ENCODE measurements at places on chromosomes 2 and 18. TPM values are rescaled to one million over a fixed set of nuclear protein-coding genes. Genes with fewer than 3 reads are reported as not detected.

CCBE1 gene
- 59.0 TPM for total RNA-seq

- no peak for DNase-seq
- peaks cover 41% of the 10 kb centered on the region for H3K36me3 ChIP-seq
- peaks cover 56% of the 10 kb centered on the region for H3K4me1 ChIP-seq
- peak overlapping the region; percentile 46 for H3K27ac ChIP-seq
- H3K4me3 ChIP-seq: no peak overlapping the region
Observed at GRCh38 chr2:217854684-217855420, 147.9 kb downstream of the TNS1 start.

DNA sequence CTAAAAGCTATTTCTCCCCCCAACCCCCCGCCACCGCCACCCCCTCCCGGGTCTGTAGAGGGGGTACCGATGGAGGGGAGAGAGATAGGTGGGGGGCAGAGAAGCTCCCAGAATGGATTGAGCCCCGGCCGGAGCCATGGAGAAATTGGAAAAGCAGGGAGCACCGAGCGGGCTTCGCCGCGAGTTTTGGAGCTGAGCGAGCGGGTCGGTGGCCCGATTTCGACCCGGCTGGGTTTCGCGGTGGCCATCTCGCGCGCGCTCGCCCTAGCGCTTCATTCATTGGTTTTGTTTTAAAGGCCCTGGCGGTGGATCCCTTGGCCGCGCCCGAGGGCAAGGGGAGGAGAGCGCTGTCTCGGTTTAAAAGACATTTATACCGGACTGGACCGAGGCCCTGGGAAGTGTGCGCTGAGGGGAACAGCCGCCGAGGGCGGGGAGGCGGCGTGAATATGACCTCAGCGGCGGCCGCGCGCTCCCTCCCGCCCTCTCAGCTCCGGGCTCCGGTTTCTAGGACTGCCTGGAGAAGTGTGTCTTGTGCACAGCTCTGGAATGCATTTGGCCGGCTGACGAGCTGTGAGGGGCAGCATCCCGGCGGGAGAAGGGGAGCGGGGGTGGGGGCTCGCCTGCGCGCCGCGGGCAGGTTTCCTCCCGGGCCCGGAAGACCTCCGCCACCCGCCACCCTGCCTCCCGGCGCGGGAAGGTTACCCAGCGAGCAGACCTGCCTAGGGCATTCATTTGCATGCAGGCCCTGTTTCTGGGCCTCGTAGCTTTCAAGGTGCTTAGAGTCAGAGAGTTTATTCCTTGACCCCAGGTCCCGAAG is 1.7 kb upstream of the SMAD7 start:
- DNase-seq: peak; percentile 94
- no peaks in the 10 kb centered on the region for H3K27me3 ChIP-seq
- H3K27ac ChIP-seq: peak overlapping the region; percentile 99
- peaks cover 8% of the 10 kb centered on the region for H3K36me3 ChIP-seq

DNA sequence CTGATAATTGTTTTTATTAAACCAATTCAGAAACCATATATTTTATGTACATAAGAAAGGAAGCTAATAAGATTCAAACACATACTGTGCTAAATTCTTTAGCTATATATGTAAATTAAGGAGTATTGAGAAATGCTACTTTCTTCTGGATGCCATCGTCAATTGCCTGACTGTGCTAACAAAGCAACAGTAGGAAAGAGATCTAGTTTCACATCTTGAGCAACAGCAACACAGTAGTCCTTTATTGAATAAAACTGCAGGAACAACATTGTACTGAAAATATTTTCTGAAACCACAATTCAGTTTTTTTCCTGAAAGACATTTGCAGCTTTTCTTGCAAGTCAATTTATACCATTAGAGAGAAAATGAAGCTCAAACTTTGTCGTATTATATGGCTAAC is 1404.9 kb upstream of the SLC39A10 start:
- H3K27me3 ChIP-seq: no peaks in the 10 kb centered on the region
- no peak overlapping the region for H3K4me3 ChIP-seq
- no peak for DNase-seq
- H3K27ac ChIP-seq: no peak overlapping the region
- H3K36me3 ChIP-seq: no peaks in the 10 kb centered on the region

DNA sequence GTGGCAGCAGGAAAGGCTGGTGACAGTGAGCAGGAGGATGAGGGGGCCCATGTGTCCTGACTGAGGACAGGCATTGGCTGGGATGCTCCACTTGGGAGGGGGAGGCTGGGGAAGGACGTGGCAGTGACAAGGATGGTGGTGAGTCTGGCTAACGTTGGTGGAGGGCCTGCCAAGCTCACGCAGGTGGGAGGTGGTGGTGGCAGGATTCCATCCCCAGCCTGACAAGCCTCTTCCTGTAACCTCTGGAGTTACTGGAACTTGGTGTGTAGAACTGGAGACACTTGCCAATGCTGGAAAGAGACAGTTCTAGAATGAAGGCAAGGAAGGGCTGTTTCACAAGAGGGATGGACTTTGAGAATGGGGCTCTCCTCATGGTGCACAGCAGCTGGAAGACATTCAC is 8.2 kb downstream of the PROM2 start:
- H3K4me1 ChIP-seq: no peaks in the 10 kb centered on the region
- H3K27me3 ChIP-seq: no peaks in the 10 kb centered on the region
- H3K27ac ChIP-seq: no peak overlapping the region
- DNase-seq: no peak
- no peak overlapping the region for H3K4me3 ChIP-seq

- no peaks in the 10 kb centered on the region for H3K4me1 ChIP-seq
- no peak overlapping the region for H3K27ac ChIP-seq
- no peaks in the 10 kb centered on the region for H3K36me3 ChIP-seq
- no peak overlapping the region for H3K4me3 ChIP-seq
- H3K27me3 ChIP-seq: no peaks in the 10 kb centered on the region
- peak; percentile 37 for DNase-seq
Observed at GRCh38 chr2:203905656-203906055, 30.9 kb upstream of the ICOS start.

MPP4 gene
- total RNA-seq: not detected

DNA sequence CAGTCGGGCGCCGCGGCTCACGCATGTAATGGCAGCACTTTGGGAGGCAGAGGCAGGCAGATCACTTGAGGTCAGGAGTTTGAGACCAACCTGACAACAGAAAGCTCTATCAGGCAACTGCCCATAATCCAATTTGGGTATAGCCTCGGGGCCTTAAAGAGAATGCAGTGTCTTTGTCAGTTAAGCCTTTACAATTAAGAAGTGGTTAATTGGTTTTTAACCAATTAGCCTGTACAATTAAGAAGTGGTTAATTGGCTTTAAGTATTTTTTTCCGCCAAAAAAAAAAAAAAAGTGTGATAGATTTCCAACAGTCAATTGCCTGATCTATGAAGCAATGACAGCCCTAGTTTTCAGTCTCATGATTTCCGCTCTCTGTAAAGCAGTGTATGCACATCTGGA is 74.6 kb upstream of the NARS1 start:
- peaks cover 8% of the 10 kb centered on the region for H3K4me1 ChIP-seq
- H3K27me3 ChIP-seq: no peaks in the 10 kb centered on the region
- H3K4me3 ChIP-seq: no peak overlapping the region
- no peak overlapping the region for H3K27ac ChIP-seq
- peaks cover 6% of the 10 kb centered on the region for H3K36me3 ChIP-seq

CPO gene
- total RNA-seq: not detected

DNA sequence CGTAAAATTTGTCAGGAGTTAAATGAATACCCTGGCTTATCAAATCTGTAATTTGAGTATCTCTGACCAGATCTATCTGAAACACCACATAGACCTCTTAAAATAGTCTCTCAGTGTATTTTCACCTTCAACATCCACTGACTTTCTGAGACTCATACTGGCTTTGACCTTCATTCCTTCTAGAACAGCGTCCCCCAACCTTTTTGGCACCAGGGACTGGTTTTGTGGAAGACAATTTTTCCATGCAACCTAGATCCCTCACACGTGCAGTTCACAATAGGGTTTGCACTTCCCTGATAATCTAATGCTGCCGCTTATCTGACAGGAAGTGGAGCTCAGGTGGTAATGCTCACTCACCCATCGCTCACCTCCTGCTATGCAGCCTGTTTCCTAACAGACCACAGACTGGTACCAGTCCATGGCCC is 3.2 kb downstream of the NBAS start:
- no peaks in the 10 kb centered on the region for H3K27me3 ChIP-seq
- H3K4me1 ChIP-seq: peaks cover 18% of the 10 kb centered on the region
- H3K27ac ChIP-seq: no peak overlapping the region
- H3K4me3 ChIP-seq: no peak overlapping the region
- DNase-seq: no peak

CDH7 gene
- 0.40 TPM for total RNA-seq

DNA sequence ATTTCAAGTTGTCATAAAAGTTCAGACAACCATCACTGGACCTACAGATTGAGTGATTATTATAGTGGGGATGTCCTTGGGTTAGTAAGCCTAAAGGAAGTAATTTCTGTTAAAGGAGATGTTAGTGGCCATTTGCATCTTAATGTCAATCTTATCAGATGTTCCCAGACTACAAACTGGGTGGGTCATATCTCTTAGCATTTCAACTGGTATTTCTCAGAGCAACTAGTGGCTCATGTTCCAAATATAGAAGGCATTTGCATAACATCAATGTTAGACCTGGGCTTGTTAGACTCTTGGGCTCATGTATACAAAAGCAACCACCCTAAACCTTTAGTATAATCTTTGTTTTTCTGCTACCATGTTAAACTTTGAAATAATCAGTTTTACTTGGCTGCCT is 17.9 kb downstream of the PLEKHA3 start:
- H3K27ac ChIP-seq: no peak overlapping the region
- DNase-seq: no peak
- H3K4me3 ChIP-seq: no peak overlapping the region
- H3K36me3 ChIP-seq: peaks cover 19% of the 10 kb centered on the region
- no peaks in the 10 kb centered on the region for H3K4me1 ChIP-seq

DNA sequence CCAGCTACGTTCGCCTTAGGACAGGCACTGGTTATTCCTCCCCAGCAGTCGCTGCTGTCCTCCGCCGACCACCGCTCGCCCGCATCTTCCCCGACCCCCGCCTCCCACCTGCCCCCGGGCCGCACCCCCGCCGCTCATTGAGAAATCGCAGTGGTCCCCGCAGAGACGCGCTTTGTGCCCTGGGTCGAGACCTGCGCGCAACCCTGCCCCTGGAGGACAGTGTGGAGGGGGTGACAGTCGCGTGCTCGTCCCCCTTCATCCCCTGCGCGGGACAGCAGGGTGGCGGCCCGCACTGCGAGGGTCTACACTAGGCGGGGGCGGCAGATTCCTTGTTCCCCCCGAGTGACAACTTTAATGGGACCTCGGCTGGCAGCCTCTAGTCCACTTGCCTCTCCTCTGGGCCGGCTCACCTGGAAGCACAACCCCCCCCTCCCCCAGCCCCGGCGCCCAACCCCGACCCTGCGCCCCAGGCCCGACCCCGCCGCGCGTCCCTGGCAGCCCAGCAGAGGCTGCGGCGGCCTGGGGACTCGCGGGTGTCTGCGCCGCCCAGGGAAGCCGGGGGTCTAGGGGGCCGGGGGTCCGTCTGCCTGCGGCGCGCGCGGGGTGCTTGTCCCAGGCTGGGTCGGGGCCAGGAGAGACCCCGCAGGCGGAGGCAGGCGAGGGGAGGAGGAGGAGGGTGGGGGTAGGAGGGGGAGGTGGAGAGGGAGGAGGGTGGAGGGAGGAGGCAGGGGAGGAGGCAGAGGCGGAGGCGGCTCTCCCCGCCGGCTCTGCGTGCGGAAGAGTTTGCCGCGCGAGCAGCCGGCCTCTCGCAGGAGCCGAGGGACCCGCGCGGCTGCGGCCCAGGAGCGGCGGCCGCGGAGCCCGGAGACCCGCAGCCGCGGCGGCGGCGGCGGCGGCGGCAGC is at the start of gene NPAS2:
Gene NPAS2, plus strand, starts transcription at position 770 of the 903 bp plus-strand sequence. CDS start 84,616 bp downstream, outside the sequence.
- peak within 1 kb of the TSS; percentile 63 for H3K4me3 ChIP-seq
- H3K4me1 ChIP-seq: no peaks in the 10 kb centered on the region
- H3K27ac ChIP-seq: peak within 1 kb of the TSS; percentile 11
- no peaks in the 10 kb centered on the region for H3K27me3 ChIP-seq
- H3K36me3 ChIP-seq: no peaks in the 10 kb centered on the region

DNA sequence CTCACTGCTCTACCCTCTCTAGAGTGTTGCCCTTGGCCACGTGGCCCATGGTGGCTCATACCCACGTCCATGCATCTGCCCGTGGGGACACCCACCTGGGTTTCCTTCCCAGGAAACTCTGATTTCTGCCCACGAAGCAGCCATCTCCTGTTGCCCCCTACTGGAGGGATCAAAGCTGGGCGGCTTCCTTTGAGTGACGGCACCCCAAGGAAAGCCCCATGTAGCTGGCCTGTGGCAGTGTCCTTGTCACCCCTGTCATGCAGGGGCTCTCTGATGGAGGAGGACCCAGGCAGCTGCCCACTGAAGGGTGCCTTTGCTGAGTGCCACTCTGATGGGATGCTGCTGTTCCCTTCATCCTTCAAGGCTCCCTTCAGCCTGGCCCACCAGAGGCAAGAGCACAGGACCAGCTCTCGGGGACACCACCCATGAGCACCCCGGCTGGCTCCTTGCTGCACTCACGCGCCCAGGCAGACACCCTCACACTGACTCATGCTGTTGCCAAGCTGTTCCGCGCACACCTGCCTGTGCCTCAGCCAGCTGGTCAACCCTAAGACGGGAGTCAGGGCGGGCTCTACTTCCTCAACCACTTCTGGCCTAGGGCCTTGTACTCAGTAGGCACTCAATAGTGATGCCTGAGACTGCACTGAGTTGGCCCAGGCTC is 101.1 kb downstream of the CTIF start:
- peaks cover 2% of the 10 kb centered on the region for H3K4me1 ChIP-seq
- H3K27ac ChIP-seq: no peak overlapping the region
- DNase-seq: no peak
- no peaks in the 10 kb centered on the region for H3K36me3 ChIP-seq
- no peak overlapping the region for H3K4me3 ChIP-seq
- H3K27me3 ChIP-seq: no peaks in the 10 kb centered on the region

DNA sequence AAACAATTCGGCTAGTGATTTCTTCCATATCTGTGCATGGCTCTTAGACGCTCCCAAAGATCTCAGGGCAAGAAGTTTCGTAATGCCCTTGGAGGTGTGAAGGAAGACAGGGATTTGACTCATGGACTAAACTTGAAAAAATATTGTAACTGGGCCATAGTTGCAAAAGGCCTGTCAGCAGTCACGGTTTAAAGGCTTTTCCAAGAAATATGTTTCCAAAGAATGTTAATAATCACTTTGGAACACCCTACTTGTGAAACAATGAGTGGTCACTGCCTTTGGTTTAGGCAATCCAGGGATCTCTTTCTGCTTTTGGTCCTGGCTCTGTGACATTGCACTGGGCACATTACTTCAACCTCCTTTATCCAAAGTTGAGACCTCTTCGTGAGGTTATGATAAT is 102.5 kb upstream of the RASGRP3 start:
- no peaks in the 10 kb centered on the region for H3K36me3 ChIP-seq
- DNase-seq: no peak
- H3K4me1 ChIP-seq: peaks cover 5% of the 10 kb centered on the region
